ENCODE measurements at places on chromosomes 5 and 9.

DNA sequence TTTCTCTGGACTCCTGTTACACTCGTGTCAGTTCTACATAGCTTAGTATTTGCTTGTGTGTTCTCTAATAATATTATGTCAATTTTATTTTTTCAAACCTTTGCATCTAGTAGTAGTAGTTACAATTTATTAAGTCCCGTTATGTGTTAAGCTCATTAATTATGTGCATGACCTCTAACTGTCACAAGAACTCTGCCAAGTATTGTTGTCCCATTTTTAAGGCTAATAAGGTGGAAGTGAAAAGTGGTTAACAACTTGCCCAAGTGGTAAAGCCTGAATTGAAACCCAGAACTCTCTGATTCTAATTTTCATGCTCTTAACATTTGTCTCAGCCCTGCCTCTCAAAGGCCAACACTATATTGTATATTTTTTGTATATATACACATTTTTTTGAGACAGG, 221.6 kb downstream of the DMRT2 start:
- DNase-seq = no peak

DNA sequence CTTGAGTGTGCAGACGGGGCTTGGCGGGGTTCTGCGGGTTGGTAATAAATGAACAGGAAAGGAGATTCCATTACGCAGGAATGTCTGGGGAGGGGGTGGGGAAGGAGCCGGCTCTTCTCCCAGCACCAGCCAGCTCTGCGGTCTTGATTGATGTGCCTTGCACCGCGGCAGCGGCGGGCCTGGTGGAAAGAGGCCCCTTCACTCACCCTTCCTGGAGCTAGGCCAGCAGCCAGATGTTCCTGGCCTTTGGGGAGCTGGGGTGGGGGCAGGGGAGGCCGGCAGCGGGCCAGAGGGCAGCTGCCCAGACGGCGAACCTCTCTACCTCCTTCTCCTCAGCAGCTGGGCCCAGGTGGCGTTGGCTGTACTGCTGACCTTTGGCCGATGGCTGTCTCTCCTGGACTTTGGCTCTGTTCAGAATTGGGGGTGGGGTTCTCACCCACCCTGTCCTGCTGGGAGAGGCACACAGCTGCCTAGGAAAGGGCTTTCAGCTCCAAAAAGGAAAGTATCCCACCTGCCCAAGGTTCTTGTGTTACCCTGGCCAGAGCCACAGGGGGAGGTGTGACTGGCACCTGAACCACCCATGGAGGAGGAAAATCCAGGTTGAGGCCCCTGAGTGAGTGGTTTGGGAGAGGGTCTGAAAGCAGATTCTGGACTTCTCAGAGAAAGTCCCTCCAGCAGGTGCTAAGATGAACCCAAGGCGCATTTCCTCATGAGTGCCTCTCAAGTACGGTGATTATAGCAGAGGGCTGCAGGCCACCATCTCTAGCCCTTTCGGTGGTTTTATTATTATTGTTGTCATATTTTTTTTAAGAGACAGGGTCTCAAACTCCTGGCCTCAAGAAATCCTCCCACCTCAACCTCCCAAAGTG, 58.0 kb upstream of the SYNPO start:
- no peak for DNase-seq

- DNase-seq = no peak
These were observed 123.1 kb upstream of the PAPPA start for GRCh38 chr9:116030517-116030916.

DNA sequence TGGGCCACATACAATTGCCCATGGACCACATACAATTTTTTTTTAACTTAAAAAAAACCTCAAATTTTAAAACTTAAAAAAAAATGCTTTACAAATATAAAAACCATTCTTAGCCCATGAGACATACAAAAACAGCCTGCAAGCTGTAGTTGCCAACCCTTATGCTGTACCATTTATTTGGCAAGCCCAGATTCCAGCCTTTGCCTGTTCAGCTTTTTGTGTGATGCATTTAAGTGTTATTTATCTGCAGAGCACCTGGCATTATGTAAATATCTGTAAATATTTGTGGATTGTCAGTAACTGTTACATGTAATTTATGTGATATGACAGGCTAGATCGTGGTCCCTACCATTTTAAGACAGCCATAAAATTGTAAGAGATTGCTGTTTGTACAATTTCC, 32.6 kb downstream of the HEXB start:
- DNase-seq = no peak

GRCh38 chr5:146703899-146704298, 174.7 kb downstream of the PPP2R2B start:
- no peak for DNase-seq

DNA sequence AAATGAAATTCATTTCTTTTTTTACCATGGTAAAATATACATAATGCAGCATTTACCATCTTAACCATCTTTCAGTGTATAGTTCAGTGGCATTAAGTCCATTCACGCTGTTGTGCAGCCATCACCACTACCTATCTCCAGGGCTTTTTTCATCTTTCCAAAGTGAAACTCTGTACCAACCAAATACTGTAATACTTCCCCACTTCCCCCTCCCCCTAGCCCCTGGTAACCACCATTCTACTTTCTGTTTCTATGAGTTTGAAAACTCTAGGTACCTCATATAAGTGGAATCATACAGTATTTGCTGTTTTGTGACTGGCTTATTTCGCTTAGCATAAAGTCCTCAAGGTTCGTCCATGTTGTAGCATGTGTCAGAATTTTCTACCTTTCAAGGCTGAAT, 23.4 kb downstream of the SPAAR start:
- no peak for DNase-seq

- no peak for DNase-seq
These were observed 2.4 kb downstream of the CD180 start for GRCh38 chr5:67194166-67194565.

- DNase-seq = no peak
These were observed 30.4 kb downstream of the SETX start for GRCh38 chr9:132324425-132324824.

All from stimulated activated CD4-positive, alpha-beta T cell treated with anti-CD3 and anti-CD28 coated beads, Interleukin-4, amount 100 ng/mL, for 4 hours (primary cell).